ENCODE measurements at places on chromosomes 6 and 20.

DNA sequence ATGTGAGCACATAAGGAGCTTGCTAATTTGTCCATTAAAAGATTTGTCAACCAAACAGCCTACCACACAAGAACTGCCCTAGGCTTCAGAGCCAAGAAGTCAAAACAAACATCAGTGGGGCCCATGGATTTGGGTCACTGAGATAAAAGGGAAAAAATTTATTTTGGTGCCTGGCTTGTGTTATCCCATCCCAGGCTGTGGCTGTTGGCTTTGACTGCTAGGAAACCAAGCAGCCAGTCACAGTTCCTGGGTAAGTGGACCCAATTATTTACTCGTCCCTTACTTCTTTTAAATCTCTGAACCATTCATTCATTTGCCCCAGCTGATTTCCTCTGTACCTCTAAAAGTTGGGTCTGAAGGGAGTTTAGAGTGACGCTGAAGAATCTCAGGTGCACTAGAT, 41.3 kb downstream of the EDN1 start:
- DNase-seq: no peak

GRCh38 chr6:30530014-30530413, 26.3 kb downstream of the GNL1 start:
- no peak for DNase-seq

DNA sequence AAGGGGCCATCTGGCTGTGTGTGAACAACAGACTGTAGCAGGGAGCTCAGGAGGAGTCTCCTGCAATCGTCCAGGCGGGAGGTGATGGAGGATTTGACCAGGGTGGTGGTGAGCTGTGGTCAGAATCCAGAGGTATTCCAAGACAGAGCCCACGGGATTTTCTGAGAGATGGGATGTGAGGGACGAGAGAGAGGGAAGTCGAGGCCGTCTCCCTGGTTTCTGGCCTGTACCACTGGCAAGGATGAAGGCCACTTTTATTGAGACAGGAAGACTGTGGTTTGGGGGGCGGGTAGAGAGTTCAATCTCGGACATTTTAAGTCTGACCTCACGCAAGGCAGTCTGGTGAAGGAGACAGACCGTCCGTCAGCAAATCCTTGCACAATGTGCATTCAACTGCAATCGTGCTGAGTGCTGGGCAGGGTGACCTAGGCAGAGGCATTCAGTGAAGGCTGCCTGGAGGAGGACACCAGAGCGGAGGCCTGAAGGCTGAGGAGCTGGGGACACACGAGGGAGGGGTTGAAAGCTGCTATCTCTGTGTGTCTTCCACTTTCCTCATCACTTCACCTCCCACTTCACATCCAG, 53.9 kb downstream of the PREX1 start:
- DNase-seq: no peak

- DNase-seq: no peak
These were observed 217.2 kb downstream of the GRM1 start for GRCh38 chr6:146246028-146246427.

DNA sequence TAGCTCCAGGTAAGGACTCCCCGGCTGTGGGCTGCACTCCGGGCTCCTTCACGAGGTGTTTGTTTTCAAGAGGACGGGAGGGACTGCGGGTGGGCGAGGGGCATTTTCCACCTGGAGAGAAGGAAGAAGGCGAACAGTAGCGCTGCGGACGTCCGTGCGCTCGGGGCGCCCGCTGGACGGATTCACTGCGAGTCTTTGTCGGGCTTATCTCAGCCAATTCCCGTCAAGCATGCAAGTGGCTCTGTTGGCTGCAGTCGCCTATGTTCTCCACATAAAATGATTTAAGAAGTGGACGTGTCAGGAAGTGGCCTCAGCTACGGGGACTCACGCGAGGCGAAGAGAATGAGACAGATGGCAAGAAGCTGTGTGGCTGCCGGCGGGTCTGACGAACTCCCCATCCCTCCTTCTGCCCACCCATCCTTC, 332 bp downstream of the GRIK2 start:
- DNase-seq: no peak

- no peak for DNase-seq
These were observed 253.0 kb downstream of the NKAIN2 start for GRCh38 chr6:124056407-124057334.

DNA sequence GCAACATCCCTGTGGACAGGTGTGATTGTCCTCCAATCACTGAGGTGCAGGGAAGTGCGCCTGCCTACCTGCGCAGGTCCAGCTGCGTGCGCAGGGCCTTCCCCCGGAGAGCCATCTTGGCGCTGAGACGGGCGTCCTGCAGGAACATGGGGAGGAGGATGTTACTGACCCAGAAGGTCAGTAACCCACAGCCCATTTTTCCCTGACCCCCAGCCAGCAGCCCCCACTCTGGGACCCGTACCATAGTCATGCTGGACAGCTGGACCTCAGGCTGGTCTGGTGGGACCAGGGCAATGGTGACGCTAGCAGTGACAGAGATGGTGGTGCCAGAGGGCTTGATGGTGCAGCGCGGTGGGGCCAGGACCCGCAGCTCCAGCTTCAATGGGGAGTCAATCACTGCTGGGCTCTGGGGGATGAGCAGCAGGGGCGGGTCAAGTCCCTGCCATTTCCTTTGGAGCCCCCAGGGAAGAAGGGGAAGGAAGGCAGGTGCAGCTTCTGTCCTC, 9.7 kb downstream of the PLTP start:
- DNase-seq: no peak

DNA sequence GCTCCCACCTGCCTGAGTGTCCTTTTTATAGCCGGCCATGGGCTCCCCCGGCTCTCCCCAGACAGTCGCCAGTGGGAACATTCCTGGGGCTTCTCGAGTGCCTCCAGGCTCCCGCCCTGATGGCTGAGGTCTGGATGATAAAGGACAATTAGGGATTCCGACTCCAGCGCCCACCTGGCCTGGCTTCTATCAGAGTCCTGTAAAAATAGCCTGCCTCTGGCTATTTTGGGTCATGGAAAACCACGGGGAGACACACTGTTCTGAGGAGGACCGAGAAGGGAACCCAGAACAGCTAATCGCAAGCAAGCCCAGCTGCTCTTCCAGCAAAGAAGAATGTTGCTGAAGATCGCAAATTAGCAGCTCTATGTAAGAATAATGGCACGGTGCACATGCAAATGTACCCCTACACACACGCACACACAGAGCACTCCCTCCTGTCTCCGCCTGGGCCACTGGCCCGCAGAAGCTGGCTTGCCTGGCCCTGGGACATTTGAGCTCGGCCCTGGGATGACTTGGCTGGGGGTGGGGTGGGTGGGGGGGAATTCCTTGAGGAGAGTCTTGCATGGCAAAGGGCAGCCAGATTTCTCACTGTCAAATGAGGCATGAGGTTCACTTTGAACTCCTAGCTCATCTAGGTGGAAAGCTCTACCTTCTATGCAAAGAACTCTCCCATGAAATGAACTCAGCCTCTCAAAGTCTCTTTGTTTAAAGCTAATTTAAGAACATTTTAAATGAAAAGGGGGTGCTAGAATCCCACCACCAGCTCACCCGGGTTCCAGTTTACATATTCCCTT, 55.3 kb downstream of the CTCFL start:
- DNase-seq: no peak

GRCh38 chr20:37687478-37687805, 6.4 kb upstream of the CTNNBL1 start:
- DNase-seq: no peak

DNA sequence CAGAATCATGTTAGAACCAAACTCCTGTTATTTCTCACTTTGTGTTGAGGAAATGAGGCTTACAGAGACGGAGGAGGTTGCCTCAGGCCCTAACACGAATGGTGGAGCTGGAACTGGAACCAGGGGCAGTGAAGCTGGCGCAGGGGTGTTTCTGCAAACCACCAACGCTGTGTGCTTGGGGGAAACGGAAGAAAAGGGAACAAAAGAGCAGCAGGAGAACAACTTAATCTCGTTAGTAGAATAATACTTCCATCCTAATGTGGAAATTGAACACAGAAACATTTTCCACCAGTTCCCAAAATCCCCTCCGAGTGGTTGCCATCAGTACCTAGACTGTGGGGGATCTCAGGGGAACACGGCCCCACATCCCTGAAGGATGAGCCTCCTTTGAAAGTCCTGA, 103.4 kb upstream of the FRMD1 start:
- DNase-seq: no peak

- peak; percentile 1 for DNase-seq
These were observed 24.7 kb downstream of the TBC1D7 start for GRCh38 chr6:13303668-13304017.

DNA sequence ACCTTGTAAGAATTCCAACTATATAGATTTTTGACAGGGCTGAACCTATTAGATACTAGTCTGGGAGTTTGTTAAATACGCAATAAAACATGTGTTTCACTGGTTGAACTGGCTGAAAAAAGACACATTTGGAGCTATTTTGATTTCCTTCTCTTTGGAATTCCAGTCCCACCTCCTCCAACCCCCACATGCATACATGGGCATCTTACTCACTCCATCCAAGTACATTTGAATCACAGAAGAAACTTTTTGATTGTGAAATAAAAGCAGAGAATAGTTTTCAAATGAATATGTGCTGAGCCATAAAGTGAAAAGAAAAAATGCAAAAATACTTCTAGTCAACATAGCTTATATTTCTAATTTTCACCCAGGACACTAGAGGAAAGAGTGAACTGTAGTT, 33.9 kb upstream of the STXBP5 start:
- no peak for DNase-seq

GRCh38 chr6:159533568-159533967, 159.5 kb downstream of the SOD2 start:
- DNase-seq: no peak

DNA sequence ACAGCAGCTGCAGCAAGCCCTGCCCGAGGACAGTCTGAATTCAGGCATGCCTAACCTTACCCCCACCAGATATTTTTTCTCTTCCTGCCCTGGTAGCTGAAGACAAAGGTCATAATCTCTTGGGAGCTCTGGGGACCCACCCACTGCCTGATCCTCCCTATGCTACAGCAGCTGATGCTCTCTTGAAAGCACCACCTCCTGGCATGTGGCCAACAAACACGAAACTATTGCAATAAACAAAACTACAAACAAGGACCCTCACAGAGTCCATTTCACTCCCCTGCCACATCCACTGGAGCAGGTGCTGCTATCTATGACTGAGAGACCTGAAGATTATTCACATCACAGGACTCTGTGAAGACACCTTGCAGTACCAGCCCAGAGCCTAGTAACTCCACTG, 238.5 kb upstream of the HS3ST5 start:
- no peak for DNase-seq

DNA sequence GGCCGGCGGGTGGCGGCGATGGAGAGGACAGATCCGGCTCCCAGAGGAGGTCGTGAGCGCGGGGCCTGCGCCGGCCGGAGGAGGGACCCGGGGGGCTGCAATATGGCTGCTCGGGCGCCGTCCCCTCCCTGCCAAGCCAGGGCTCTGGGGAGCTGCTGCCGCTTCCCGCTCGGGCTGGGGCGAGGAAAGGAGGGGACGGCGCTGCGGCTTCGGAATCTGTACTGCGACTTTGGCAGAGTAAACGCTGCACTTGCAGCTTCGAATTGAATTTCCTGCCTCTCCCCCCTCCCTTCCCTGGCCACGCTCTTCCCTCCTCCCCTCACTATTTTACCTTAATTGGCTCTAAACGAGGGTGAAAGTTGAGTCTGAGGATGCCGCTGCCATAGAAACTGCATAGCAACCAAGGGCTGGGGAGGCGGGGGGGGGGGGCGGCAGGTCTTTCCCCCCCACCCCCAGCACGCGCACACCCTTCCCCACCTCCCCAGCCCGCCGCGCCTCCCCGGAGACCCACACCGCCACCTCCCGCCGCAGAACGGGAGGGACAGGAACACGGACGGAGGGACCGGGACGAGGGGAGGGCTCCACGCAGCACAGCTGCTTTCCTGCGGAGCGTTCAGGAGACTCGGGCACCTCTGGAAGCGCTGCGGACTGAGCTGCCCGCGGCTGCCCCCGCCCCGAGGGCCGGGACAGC, 93.9 kb downstream of the RNASET2 start:
- no peak for DNase-seq

DNA sequence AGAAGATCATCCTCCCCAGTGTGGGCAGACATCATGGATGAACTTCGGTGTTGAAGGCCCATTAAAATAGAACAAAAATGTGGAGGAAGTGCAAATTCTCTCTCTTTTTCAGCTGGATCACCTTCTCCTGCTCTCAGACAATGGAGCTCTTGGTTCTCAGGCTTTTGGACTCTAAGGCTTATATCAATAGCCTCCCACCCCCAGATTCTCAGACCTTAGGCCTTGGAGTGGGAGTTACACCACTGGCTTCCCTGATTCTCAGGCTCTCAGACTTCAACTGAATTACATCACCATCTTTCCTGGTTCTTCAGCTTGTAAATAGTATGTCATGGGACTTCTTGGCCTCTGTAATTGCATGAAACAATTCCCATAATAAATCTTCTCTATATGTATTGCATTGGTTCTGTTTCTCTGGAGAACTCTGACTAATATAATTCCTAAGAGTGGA, 36.6 kb downstream of the NSFL1C start:
- no peak for DNase-seq

GRCh38 chr6:19731282-19731681, 105.9 kb upstream of the ID4 start:
- no peak for DNase-seq

- DNase-seq: no peak
These were observed 129.8 kb upstream of the EDN1 start for GRCh38 chr6:12160326-12160725.

GRCh38 chr20:956330-956951, 40.3 kb upstream of the ANGPT4 start:
- DNase-seq: peak; percentile 75

DNA sequence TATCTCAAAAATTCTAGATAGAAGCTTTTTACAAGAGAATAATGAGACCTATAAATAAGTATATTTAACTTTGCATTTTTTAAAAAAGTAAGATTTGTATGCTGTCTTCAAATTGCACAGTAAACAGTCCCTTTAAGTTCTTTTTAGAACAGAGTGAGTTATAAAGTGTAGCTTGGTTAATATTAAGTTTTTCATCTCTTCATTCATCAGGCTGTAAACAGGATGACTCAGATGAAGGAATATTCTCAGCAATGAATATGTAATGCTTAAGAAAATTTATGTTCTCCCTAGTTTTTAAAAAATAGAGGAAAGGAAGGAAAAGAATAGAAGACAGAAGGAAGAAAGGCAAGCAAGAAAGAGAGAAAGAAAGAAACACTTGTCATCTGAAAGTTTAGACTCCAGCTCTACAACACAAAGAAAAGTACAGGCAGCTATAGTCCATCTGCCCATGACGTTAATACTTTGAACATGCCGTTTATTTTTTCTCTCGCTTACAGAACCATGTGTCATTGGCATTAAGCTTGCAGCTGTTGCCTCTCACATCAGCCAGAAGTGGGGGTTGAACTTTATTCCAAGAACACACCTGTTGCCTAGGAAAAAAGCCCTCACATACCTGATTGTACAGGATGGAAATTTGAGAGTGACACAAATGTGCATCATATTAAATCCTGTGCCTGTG, 36.1 kb downstream of the CAP2 start:
- no peak for DNase-seq

- DNase-seq: no peak
These were observed 40.2 kb upstream of the INSM1 start for GRCh38 chr20:20327746-20328145.

Measured in activated CD4-positive, alpha-beta T cell treated with anti-CD3 and anti-CD28 coated beads for 24 hours (primary cell).